ENCODE measurements at places on chromosomes 1 and 21.

- no peak overlapping the region for H3K4me3 ChIP-seq
- no peak overlapping the region for H3K27ac ChIP-seq
- no peaks in the 10 kb centered on the region for H3K36me3 ChIP-seq
- H3K4me1 ChIP-seq = peaks cover 18% of the 10 kb centered on the region
Measured at GRCh38 chr1:12059722-12060464, 3.2 kb upstream of the TNFRSF8 start.

- no peak for DNase-seq
- no peaks in the 10 kb centered on the region for H3K36me3 ChIP-seq
- no peak overlapping the region for H3K27ac ChIP-seq
- peaks cover 4% of the 10 kb centered on the region for H3K4me1 ChIP-seq
- no peaks in the 10 kb centered on the region for H3K27me3 ChIP-seq
Measured at GRCh38 chr1:223077247-223077833, 65.7 kb downstream of the TLR5 start.

DNA sequence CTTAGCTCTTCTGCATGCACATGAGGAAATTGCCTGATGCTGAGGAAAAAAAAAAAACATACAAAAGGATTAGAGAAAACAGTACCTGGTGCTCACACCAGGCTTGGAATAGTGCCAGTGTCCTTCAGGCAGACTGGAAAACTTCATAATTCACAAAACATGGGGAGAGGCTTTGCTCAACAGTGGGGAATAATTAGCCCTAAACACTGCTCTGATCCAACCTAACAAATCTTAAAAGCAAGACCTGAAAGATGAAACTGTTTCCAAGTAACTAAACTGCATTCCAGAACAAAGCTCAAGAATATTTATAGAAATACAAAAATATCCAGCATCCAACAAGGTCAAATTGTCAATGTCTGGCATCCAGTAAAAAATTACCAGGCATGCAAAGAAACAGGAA is 124.8 kb downstream of the AK5 start:
- no peaks in the 10 kb centered on the region for H3K4me1 ChIP-seq
- no peak overlapping the region for H3K4me3 ChIP-seq
- H3K27ac ChIP-seq = no peak overlapping the region
- H3K36me3 ChIP-seq = no peaks in the 10 kb centered on the region
- DNase-seq = no peak
- no peaks in the 10 kb centered on the region for H3K27me3 ChIP-seq

DNA sequence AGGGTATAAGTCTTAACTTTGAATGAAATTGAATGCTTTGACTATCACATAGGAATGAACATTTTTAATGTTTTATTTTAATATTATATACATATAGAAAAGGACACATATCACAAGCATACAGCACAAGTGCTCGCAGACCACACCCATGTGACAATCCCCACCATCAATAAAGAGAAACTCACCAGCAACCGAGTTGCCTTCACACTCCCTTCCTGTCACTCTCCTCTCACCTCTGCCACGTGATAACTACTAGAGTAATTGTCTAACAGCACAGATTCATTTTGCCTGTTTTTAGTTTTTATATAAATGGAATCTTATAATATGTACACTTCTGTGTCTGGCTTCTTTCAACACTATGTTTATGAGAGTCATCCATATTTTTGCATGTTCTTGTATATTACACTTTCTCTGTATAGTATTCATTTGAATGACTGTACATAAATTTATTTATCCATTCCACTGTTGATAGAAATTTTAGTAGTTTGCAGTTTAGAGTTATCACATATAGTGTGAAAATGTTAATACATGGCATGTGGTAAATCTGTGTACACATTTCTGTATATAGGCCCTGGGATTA is 304.9 kb upstream of the DUSP10 start:
- H3K4me1 ChIP-seq = no peaks in the 10 kb centered on the region
- H3K4me3 ChIP-seq = no peak overlapping the region
- H3K27me3 ChIP-seq = no peaks in the 10 kb centered on the region
- no peaks in the 10 kb centered on the region for H3K36me3 ChIP-seq
- no peak overlapping the region for H3K27ac ChIP-seq

DNA sequence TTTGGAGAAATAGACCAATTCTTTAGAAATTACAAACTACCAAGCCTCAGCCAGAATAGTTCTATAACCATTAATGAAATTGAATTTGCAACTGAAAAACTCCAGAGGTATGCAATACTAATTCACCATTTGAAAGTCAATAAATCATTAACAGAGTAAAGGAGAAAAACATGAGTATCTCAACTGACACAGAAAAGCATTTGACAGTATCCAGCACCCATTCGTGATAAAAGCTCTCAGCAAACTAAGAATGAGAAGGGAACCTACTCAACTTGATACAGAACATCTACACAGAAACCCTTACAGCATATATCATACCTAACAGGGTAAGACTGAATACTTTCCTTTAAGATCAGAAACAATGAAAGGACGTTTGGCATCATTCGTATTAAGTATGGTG is 54.3 kb downstream of the ST6GALNAC5 start:
- no peaks in the 10 kb centered on the region for H3K4me1 ChIP-seq
- no peak overlapping the region for H3K4me3 ChIP-seq
- no peaks in the 10 kb centered on the region for H3K27me3 ChIP-seq
- H3K36me3 ChIP-seq = no peaks in the 10 kb centered on the region
- DNase-seq = no peak

GRCh38 chr1:13763991-13764390 is 64.0 kb downstream of the PRDM2 start:
- no peaks in the 10 kb centered on the region for H3K36me3 ChIP-seq
- no peak for DNase-seq
- no peaks in the 10 kb centered on the region for H3K27me3 ChIP-seq
- H3K4me1 ChIP-seq = peaks cover 22% of the 10 kb centered on the region

DNA sequence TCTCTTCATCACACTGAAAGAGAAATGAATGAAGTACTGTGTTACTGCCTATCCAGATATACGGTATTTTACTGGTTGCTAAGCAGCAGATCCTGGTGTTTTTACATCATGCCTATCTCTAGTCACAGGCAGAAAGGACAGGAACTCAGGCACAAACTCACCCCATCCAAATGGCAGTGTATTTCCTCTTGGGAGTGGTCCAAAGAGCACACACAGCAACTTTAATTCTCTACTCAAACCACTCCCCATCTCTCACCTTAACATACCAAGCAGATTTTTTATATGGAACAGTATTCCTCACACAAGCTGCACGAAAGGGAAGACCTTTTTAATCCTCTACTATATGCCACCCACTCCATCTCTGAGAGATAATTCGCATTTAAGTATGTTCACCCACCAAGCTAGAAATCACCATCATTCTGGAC is 27.3 kb downstream of the EIF4G3 start:
- DNase-seq = no peak
- H3K4me3 ChIP-seq = no peak overlapping the region
- peaks cover 5% of the 10 kb centered on the region for H3K36me3 ChIP-seq
- H3K4me1 ChIP-seq = no peaks in the 10 kb centered on the region
- no peaks in the 10 kb centered on the region for H3K27me3 ChIP-seq
- no peak overlapping the region for H3K27ac ChIP-seq

DNA sequence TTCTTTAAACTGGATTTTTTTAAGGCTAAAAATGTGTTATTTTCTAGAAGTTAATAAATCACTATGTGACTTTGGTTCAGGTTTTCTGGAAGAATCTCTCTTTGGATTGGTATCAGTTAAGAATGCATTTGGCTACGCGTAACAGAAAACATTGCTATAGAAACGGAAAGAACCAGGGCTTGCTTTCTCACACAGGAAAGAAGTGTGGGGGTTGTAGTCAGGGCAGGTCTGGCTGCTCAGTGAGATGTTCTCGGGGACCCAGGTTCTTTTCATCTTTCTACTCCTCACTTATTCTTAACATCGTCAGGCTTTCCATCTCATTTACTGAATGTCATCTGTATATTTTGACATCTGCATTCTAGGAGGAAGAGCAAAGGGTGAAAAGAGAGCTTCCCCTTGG is 191.4 kb downstream of the ZBTB18 start:
- H3K4me3 ChIP-seq = no peak overlapping the region
- no peak overlapping the region for H3K27ac ChIP-seq
- H3K4me1 ChIP-seq = no peaks in the 10 kb centered on the region

DNA sequence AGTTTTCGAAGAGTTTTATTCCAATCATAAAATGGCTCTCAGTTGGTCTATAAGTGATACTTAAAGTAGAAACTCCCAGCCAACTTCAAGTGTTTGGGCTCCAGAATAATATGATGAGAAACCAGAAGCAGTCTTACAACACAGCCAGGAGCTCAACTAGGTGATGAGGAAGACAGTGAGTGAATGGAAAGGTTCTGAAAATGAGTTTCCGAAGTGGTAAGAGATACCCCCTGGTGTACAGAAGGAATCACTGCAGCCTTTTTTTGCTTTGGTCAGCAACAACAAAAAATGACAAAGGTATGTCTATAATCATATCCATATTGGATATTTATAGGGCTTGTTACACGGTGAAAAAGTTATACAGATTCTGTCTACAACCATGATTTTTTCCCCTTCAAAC is 16.5 kb downstream of the KRTAP19-1 start:
- no peak for DNase-seq
- H3K27me3 ChIP-seq = no peaks in the 10 kb centered on the region
- H3K4me3 ChIP-seq = no peak overlapping the region
- no peaks in the 10 kb centered on the region for H3K36me3 ChIP-seq

All from effector memory CD4-positive, alpha-beta T cell (primary cell).